Aorta (tissue), 5 donors: ENCODE measurements at places on chromosomes 12 and 14. TPM values are rescaled to one million over a fixed set of nuclear protein-coding genes. Genes with fewer than 3 reads are reported as not detected.

- H3K27ac ChIP-seq: no peak overlapping the region
- no peak for DNase-seq
- no peaks in the 10 kb centered on the region for H3K27me3 ChIP-seq
- H3K36me3 ChIP-seq: no peaks in the 10 kb centered on the region
- H3K4me3 ChIP-seq: no peak overlapping the region
- H3K4me1 ChIP-seq: no peaks in the 10 kb centered on the region
Observed at GRCh38 chr12:94290353-94290752, 142.0 kb downstream of the PLXNC1 start.

- H3K36me3 ChIP-seq: peaks cover 4% of the 10 kb centered on the region
- no peak overlapping the region for H3K4me3 ChIP-seq
- no peaks in the 10 kb centered on the region for H3K27me3 ChIP-seq
- no peak for DNase-seq
Observed at GRCh38 chr14:75010472-75011093, 7.9 kb downstream of the EIF2B2 start.

- no peak overlapping the region for H3K27ac ChIP-seq
- H3K4me3 ChIP-seq: no peak overlapping the region
- H3K36me3 ChIP-seq: no peaks in the 10 kb centered on the region
- no peak for DNase-seq
- H3K27me3 ChIP-seq: no peaks in the 10 kb centered on the region
Observed at GRCh38 chr12:145369-145960, 68.5 kb downstream of the SLC6A12 start.

- H3K27me3 ChIP-seq: no peaks in the 10 kb centered on the region
- no peak overlapping the region for H3K27ac ChIP-seq
- no peaks in the 10 kb centered on the region for H3K4me1 ChIP-seq
- no peak for DNase-seq
Observed at GRCh38 chr14:42222924-42223471, 616.3 kb downstream of the LRFN5 start.

GRCh38 chr12:124301084-124301654 is 6.3 kb downstream of the RFLNA start:
- H3K4me3 ChIP-seq: no peak overlapping the region
- no peaks in the 10 kb centered on the region for H3K4me1 ChIP-seq
- no peaks in the 10 kb centered on the region for H3K27me3 ChIP-seq
- H3K36me3 ChIP-seq: no peaks in the 10 kb centered on the region
- DNase-seq: peak; percentile 27

DNA sequence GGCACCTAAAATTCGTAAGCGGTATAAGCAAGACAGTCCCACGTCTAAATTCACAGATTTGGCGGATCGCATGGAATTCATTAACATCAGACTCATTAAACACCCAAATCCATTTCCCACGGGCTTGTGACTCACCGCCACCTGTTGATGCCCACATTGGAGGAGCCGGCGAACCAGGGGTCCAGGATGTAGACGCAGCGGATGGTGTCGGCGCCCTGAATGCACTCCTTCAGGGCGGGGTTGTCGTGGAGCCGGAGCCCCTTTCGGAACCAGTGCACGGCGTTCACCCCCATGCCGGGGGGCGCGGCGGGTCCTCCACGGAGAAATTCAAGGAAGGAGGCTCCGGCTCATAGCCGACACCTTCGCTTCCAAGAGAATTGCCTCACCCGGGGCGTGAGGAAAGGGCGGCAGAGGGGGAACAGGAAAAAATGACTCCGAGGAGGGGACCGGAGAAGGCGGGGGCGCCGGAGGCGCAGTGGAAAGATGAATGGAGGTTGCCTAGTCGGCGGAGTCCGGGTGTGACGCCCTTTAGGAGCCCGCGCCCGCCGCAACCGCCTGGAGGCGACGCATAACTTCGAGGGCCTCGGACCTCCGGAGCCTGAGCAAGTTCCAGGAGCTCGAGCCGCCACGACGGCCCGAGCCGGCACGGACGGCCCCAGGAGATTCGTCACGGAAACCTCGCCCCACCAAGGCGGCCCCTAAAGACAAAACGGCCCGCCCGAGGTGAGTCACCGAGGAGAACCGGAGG is 506 bp downstream of the CRY1 start:
- peak overlapping the region; percentile 72 for H3K27ac ChIP-seq
- peak overlapping the region; percentile 36 for H3K4me3 ChIP-seq
- H3K36me3 ChIP-seq: no peaks in the 10 kb centered on the region
- H3K4me1 ChIP-seq: no peaks in the 10 kb centered on the region
- no peak for DNase-seq

DNA sequence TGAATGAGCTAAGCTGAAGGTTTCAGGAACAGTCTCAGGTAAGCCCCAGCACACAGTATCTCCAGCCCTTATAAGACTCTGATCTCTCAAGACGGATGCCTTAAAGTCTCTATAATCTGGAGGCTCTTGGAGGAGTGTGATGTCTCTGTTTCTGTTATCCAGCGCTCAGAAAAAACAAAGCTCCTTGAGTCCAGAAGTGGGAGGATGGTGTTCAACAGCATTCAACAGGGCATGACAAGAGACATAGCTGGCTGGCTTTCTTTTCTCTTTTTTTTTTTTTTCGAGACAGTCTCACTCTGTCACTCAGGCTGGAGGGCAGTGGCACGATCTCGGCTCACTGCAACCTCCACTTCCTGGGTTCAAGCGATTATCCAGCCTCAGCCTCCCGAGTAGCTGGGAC is 31.6 kb upstream of the TESC start:
- no peak overlapping the region for H3K4me3 ChIP-seq
- H3K36me3 ChIP-seq: no peaks in the 10 kb centered on the region
- H3K27me3 ChIP-seq: no peaks in the 10 kb centered on the region
- H3K27ac ChIP-seq: no peak overlapping the region
- DNase-seq: no peak

DNA sequence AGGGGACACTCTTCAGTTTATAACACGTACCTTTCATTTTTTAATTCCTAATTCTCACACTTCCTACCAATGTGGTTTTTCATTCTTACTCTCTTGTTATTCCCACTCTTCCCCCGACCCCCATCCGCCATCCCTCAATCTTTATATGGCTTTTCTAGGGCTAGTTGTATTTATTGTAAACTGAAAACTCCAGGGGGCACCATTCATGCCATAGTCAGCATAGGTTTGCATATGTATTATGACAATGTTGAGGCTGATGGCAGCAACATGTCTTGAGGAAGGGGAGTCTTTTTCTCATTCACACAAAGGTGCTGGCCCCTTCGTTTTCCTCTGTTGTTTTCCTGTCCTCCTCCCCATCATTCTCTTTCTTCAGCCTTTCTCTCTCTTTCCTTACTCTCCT is 27.7 kb upstream of the LTA4H start:
- H3K27me3 ChIP-seq: no peaks in the 10 kb centered on the region
- H3K4me1 ChIP-seq: no peaks in the 10 kb centered on the region
- H3K27ac ChIP-seq: no peak overlapping the region

GRCh38 chr14:75282170-75282554 is 3.5 kb downstream of the FOS start:
- no peak overlapping the region for H3K4me3 ChIP-seq
- H3K36me3 ChIP-seq: peaks cover 2% of the 10 kb centered on the region
- no peaks in the 10 kb centered on the region for H3K4me1 ChIP-seq
- peaks cover 2% of the 10 kb centered on the region for H3K27me3 ChIP-seq

MYBPC1 gene
- total RNA-seq: not detected
